ENCODE measurements at places on chromosomes 5 and 9.

DNA sequence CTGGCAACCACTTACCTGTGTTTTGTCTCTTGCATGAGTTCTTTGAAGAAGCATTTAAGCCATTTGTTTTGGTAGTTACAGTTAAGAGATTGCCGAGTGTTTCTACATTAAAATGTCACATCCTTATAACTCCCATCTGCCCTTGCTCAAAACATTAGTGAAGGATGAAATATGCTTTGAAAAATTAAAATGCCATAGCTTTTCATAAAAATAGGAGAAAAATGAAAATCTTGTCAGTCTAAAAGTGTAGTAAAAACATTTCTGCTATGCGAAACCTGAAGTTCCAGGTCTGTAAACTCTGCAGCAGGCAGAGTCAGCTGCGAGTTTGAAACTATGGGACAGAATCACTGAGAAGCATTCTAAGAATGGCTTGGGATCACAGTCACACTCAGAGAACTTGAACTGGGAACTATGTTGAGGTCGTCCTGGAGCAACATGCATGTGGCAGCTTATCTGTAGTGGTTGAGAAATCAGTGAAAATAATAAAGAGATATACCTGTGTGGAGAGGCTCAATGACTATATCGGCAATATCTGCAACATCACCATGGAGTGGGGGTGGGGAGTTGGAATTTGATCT lies 67.4 kb downstream of the RASGRF2 start:
- no peak for DNase-seq

- DNase-seq, result peak; percentile 35
Observed at GRCh38 chr5:57650360-57651069, 167.9 kb upstream of the ACTBL2 start.

GRCh38 chr5:142466195-142466971 lies 141.6 kb upstream of the SPRY4 start:
- DNase-seq, result no peak

DNA sequence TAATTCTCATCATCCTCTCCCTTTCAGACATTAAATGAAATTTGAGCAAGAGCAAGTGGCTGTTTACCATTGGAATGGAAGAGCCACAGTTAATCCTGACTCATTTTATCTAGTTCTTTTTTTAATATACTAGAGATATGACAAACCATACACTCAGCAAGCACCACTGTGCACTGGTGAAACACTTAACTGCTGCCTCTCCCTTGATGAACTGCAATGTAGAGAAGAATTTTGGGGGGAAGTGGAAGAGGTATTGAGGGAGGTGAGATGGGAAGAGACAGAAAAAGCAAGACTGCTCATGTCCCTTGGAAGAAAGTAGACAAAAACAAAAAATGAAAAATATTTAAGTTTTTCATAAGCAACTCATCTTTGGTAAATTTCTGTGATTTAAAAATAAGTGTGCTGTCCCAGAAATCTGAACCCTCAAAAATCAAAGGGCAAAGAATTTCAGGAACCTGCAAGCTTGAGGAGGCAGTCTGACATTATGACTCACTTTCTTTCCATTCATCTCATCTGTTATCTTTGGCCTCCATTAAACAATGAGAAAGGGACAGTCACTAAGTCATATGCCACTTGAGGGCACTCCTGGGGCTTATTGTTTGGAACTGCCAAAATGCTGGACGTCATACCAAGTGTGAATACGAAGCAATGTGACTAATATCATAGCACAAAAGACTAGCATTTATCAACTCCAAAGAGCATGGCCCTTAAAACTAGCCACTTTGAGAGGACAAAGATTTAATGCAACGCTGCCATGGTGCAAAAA lies 566.8 kb upstream of the DMAC1 start:
- DNase-seq, result no peak

DNA sequence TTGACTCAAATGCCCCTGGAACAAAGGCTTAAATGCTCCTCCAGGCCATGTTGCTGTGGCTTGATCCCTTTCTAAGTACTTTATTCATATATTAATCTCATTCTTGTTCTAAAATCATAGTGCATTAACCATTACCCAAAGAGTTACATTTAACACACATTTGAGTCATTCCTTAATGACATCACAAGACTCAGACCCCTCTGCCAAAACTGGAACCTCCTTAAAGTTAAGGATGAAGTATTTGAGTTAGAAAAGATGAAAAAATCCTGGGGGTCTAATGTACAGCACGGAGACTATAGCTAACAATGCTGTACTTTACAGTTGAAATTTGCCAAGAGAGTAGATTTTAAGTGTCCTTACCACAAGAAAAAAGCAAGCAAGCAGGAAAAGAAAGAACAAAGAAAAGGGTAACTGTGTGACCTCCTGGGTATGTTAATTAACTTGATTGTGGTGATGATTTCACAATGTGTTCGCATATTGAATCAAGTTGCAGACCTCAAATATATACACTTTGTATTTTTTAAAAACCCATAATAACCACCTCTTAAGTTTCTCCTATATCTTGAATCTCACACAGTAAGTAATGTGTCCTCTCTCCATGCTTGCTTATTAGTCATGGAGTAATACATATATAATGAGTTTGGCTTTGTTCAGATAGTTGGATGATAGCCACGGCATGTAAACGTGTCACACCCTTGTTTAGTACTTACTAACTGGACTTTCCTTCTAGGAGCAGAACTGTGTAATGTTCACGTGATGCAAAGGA lies 376.9 kb downstream of the SEMA5A start:
- no peak for DNase-seq

GRCh38 chr5:8842971-8843551 lies 702.8 kb downstream of the SEMA5A start:
- no peak for DNase-seq

DNA sequence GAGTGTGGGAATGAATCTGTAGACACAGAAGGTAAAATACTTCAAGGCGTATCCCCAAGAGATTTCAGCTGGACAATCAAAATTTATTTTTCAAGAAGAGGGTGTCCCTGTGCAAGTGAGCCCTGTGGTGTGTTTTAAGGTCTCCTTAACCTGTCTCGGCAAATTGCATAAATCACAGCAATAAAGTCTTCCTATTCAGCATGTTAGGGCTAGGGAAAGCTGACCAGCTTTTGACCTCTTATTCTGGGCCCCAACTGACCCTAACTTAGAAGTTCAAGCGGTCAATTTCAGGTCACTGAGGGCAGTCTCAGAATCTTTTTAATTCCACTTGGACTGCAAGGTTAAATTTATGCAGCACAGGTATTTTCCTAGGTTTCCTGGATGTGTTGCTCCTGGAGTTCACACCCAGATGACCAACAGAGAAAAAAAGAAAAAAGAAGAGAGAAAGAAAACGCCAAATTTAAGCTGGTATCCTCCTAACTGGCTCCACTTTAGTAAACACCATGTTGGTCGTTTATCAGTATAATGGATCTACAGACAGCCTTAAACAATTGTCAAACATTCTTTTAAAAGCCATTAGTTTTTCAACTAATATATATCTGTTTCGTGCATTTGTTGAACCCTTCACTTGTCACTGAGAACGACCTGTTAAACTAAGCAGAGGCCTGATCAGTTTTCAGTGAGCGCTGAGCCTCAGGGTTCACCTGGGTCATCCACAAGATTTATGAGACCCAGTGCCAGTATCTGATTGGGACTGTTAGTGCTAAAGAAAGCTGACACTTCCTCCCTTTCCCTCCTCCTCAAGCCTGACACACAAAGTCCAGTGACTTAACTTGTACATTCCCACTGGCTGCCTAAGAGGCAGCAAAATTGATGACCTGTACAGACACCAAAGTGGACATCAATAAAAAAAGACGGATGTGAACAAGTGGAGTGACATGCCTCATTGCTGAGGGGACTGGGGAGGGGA lies 546.1 kb downstream of the NR2F1-AS1 start:
- no peak for DNase-seq
